Activated naive CD8-positive, alpha-beta T cell treated with anti-CD3 and anti-CD28 coated beads for 36 hours (primary cell): ENCODE measurements at places on chromosomes 4 and X. TPM values are rescaled to one million over a fixed set of nuclear protein-coding genes. Genes with fewer than 3 reads are reported as not detected.

DNA sequence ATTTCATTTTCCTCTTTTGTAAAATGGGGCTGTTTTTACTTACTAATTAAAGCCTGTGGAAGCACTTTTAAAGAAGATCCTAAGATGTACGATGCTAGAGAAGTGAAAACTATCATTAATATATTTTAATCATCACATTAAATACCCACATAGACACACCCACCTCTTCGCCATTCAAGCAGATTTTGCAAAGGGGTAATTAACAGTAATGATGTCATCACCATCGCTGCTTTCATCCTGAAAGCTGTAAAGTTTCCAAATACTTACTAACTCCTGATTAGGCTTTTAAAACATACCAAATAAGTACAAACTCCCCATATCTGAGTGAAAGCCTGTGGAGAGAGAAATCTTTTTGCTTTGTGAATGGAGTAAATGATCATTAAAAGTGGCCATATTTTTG, 17.6 kb upstream of the NYX start:
- no peaks in the 10 kb centered on the region for H3K36me3 ChIP-seq
- no peak for DNase-seq
- no peak overlapping the region for H3K4me3 ChIP-seq
- H3K4me1 ChIP-seq = no peaks in the 10 kb centered on the region
- no peaks in the 10 kb centered on the region for H3K27me3 ChIP-seq
- H3K27ac ChIP-seq = no peak overlapping the region

DNA sequence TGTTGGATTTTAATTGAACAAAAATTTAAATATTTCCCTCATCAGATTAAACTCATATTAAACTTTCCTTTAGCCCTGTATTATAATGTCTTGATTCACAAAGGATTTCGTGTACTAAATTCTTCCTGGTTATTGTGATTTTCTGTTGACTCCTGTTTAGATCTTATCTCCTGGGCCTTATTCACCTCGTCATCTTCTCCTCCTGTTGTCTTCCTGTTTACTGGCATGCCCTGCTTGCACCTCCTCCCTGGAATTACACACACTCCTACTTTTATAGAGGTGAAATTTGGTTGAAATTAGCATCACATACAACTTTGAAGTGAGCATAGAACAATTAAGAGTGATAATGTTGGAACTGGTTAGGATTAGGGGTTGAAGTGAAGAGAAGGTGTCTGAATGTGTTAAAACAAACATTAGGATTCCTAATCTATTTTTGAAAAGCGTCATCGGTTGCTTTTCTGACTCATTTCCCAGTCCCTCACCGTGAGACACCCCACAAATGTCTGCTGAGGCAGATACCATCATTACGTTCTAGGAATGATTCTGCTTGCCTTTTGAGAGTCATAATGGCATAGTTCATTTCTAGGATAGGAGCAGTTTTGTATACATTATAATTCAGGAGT, 32.5 kb downstream of the TLL1 start:
- no peak for DNase-seq
- no peaks in the 10 kb centered on the region for H3K36me3 ChIP-seq
- H3K27ac ChIP-seq = no peak overlapping the region
- H3K4me3 ChIP-seq = no peak overlapping the region

DNA sequence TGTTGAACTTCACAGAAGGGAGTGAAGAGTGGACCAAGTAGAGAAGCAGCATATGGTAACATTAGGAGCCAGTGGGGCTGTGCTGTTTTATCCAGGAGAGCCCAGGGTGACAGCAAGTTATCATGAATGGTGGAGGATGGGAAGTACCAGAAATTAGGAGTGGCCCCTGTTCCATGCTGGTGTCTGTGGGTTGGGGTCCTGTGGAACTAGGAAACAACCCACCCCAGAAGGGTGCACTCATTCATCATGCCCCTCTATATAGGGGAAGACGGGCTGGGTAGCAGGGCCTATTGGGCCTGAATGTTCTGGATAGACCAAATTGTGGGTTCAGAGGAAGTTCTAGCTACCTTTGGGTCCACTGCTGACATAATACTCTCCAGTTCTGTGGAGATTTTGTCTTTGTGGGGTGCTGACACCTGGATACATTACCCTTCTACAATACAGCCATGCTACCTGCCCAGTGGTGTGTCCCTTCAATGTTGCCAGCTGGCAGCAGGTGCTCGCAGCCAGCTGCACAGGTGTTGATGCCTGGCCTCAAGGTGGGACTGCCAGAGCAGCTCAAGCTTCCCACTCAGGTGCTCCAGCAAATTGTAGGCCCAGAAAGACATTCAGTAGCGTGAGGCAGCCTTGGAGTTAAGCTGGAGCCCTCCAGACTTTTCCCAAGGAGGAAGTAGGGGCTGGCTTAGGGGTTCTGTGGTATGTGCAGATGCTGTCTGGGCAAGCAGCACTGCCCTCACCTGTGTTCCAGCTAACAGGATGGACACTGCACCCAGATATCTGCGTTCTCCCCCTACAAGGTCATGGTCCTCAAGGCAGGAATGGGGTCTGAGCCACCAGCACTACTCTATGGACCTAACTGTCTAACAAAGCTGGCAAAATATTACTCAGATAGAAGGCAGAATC, 106.5 kb downstream of the NHSL2 start:
- no peak for DNase-seq
- peaks cover 35% of the 10 kb centered on the region for H3K27me3 ChIP-seq
- H3K4me1 ChIP-seq = peaks cover 12% of the 10 kb centered on the region
- no peak overlapping the region for H3K4me3 ChIP-seq

DNA sequence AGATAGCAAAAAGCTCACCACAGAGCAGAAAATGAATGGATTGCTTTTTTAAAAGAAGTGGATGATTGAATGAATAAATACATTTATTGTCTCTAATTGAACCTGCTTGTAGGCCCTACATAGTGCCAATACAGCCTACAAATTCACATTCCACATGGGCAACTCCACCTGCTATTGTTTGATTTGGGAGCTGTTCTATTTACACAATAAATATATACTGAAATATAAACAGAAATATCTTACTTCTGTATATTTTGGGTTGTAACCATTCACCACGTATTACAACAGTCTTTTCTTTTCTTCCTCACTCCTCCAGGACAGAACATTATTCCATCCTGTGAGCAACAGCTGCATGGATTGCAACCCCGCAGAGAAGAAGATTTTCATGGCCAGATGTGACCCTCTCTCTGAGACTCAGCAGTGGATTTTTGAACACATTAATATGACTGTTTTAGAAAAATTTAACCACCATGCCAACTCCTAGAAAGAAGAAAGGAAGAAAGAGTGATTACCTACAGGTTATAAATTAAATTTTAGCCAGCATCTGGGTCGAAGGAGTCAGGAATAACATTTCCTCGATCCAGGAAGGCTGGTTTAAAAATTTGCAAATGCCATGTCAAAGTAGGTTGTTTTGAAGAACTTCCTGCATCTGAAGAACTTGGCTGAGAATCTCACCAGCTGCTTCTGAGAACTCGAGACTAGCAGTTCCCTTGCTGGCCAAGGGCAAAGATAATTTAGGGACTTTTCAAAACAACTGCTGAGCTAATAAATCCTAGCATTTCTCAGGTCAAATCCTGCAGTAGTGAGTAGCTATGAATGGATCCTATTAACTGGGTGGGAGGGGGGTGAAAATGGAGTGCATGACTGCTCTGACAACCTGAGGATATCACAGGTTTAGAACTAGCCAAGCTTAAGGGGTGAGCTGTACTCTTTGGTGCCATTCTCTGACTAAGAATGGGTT, 128.7 kb upstream of the GALNT7 start:
- H3K27me3 ChIP-seq = peaks cover 26% of the 10 kb centered on the region
- DNase-seq = no peak
- H3K27ac ChIP-seq = no peak overlapping the region
- H3K4me3 ChIP-seq = no peak overlapping the region
- no peaks in the 10 kb centered on the region for H3K36me3 ChIP-seq
- no peaks in the 10 kb centered on the region for H3K4me1 ChIP-seq

Gene CLNK
- 0.35 TPM for total RNA-seq

Gene SYP
- 4.6 TPM for total RNA-seq

Gene MTNR1A
- not detected for total RNA-seq

Gene KIT
- 0.28 TPM for total RNA-seq
